Activated CD8-positive, alpha-beta T cell treated with anti-CD3 and anti-CD28 coated beads for 36 hours (primary cell): ENCODE measurements at places on chromosomes 2 and 18. TPM values are rescaled to one million over a fixed set of nuclear protein-coding genes. Genes with fewer than 3 reads are reported as not detected.

GALNT14 gene
- total RNA-seq = 1.9 TPM

SRD5A2 gene
- total RNA-seq = not detected

FAP gene
- not detected for total RNA-seq

NDC80 gene
- 82.2 TPM for total RNA-seq

GRHL1 gene
- 0.25 TPM for total RNA-seq

EGR4 gene
- 0.29 TPM for total RNA-seq

PPP1R1C gene
- total RNA-seq = not detected

TOGARAM2 gene
- total RNA-seq = 2.3 TPM

DNA sequence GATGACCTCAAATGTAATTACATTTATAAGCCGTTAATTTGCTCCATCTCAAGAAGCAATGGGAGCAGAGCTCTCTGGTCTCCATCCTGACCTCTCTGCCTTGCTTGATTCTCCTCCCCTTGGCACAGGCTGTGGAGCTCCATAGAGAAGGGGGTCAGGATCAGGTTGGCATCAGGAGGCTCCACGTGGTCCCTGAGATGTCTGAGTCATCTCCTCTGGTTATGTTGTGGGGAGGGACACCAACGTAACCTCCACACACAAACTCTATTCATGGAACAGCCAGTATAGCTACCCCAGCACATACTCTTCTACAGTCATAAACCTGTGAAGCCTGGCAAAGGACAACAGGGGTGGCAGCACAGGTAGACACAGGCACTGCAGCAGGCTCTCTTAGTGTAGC is 29.0 kb downstream of the TRABD2A start:
- H3K36me3 ChIP-seq = peaks cover 74% of the 10 kb centered on the region
- H3K4me1 ChIP-seq = peaks cover 90% of the 10 kb centered on the region
- DNase-seq = no peak
- no peak overlapping the region for H3K4me3 ChIP-seq
- no peaks in the 10 kb centered on the region for H3K27me3 ChIP-seq

- peaks cover 8% of the 10 kb centered on the region for H3K4me1 ChIP-seq
- peak; percentile 38 for DNase-seq
- H3K27me3 ChIP-seq = peaks cover 10% of the 10 kb centered on the region
- no peaks in the 10 kb centered on the region for H3K36me3 ChIP-seq
Observed at GRCh38 chr2:26401739-26402541, at the start of gene DRC1. Gene DRC1 (plus strand): TSS chr2:26401920. CDS start chr2:26401990, 70 bp downstream.

DNA sequence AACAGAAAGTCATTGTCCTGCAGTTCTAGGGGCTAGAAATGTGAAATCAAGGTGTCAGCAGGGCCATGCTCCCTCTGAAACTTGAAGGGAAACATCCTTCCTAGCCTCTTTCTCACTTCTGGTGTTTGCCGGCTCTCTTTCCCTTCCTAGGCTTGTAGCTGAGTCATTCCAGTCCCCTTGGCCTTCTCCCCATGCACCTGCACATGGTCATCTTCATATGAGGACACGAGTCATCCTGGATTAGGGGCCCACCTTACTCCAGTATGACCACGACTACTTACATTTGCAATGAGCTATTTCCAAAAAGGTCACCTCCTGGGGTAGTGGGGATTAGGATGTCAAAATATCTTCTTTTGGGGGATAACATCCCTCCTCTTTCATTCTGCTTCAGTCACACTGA is 168.5 kb upstream of the CXCR4 start:
- H3K4me1 ChIP-seq = peaks cover 39% of the 10 kb centered on the region
- H3K27ac ChIP-seq = no peak overlapping the region
- no peak overlapping the region for H3K4me3 ChIP-seq

- H3K27me3 ChIP-seq = no peaks in the 10 kb centered on the region
- H3K4me3 ChIP-seq = peak overlapping the region; percentile 21
- peak overlapping the region; percentile 84 for H3K27ac ChIP-seq
- no peak for DNase-seq
Observed at GRCh38 chr2:216031960-216032689, 18.8 kb upstream of the MREG start.

DNA sequence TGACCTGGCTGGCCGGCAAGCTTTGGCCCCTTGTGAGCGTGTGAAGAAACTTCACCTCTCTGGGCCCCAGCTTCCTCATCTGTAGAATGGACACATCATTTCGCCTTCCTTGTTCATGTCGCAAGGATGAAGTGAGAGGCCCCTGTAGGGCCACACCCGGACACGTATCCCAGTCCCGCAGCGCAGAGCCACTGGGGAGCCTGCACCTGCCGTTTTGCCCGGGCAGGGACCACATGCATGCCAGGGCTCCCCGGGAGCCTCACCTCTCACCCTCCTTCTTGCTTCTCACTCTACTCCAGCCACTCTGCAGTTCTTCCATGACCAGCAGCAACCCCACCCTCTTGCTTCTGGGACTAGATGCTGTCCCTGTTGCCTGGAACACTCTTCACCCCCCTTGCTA is 77.5 kb downstream of the FAM168B start:
- peaks cover 3% of the 10 kb centered on the region for H3K27me3 ChIP-seq
- H3K4me3 ChIP-seq = no peak overlapping the region
- no peak for DNase-seq
- no peak overlapping the region for H3K27ac ChIP-seq
- H3K36me3 ChIP-seq = no peaks in the 10 kb centered on the region

DNA sequence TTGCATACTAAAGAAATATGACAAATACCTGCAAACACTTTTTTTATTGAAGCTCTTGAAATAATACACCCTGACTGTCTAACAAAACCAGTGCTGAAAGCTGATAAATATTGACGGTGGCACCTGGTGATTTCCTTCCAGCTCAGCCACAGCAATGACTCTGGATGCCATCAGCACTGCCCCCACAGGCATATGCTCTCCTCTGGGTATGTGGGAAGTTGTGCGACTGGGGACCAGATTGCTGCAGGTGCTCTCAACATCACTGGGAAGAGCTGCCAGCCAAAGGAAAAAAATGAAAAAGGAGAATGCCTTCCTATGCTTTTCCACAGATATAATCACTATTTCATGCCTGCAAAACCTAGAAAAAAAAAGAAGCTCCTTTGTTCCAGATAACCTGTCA is 141.5 kb downstream of the PIGN start:
- no peaks in the 10 kb centered on the region for H3K4me1 ChIP-seq
- H3K36me3 ChIP-seq = peaks cover 8% of the 10 kb centered on the region
- no peak overlapping the region for H3K27ac ChIP-seq
- no peak overlapping the region for H3K4me3 ChIP-seq
- no peak for DNase-seq

- DNase-seq = no peak
- H3K27me3 ChIP-seq = no peaks in the 10 kb centered on the region
- peaks cover 9% of the 10 kb centered on the region for H3K36me3 ChIP-seq
- H3K27ac ChIP-seq = no peak overlapping the region
- H3K4me3 ChIP-seq = no peak overlapping the region
Observed at GRCh38 chr2:43412114-43412753, 183.6 kb downstream of the THADA start.

GRCh38 chr2:215830304-215830703 is 183.0 kb downstream of the MREG start:
- no peak for DNase-seq
- no peak overlapping the region for H3K27ac ChIP-seq
- H3K4me1 ChIP-seq = no peaks in the 10 kb centered on the region
- H3K36me3 ChIP-seq = no peaks in the 10 kb centered on the region

GRCh38 chr2:147760984-147761383 is 83.8 kb upstream of the ACVR2A start:
- no peaks in the 10 kb centered on the region for H3K36me3 ChIP-seq
- no peak overlapping the region for H3K27ac ChIP-seq
- no peaks in the 10 kb centered on the region for H3K4me1 ChIP-seq
- no peak overlapping the region for H3K4me3 ChIP-seq
